H7 (cell line): ENCODE measurements at places on chromosomes 4 and X.

GRCh38 chrX:82087699-82088098, 885.8 kb downstream of the SH3BGRL start:
- no peak for DNase-seq

DNA sequence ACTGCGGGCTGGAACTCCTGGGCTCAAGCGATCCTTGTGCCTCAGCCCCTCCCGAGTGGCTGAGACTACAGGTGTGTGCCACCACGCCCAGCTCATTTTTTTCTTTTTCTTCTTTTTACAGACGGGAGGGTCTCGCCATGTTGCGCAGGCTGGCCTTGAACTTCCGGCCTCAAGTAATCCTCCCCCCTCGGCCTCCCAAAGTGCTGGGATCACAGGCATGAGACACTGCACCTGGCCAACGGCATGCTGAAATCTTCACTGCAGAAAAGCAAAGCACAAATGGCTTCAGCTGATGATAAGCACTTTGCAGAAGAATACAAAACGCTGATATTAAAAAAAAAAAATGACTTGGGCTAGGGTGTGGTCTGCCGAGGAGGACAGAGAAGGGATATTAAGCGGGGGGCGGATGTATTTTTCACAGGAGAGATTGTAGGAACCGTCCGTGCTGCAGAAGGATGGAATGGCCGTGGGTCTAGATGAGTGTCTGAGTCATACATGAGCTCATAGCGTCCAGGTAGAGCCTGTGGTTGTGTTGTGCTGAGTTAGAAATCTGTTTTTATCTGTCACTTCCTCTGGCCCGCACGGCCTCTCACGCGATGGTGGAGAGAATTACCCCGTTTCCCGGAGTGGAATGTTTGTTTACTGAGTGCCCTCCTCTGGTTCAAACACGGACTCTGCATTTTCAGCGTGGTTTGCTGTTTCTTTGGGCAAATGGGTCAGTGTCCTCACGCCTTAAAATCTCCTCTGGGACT, 8.5 kb upstream of the AKAP17A start:
- DNase-seq = no peak

GRCh38 chr4:83323136-83323535, 11.5 kb downstream of the HPSE start:
- no peak for DNase-seq

GRCh38 chr4:29405116-29405515, 1315.1 kb upstream of the PCDH7 start:
- DNase-seq = no peak

DNA sequence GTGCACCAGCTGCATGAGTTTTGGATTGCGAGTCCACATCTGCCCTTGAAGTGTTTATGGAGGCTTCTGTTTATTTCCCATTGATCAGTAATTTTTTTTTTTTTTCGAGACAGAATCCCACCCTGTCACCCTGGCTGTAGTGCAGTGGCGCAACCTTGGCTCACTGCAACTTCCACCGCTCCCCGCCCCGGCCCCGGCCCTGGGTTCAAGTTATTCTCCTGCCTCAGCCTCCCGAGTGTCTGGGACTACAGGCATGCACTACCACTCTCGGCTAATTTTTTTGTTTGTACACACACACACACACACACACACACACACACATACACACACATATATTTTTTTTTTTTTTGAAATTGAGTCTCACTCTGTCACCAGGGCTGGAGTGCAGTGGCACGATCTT, 46.1 kb downstream of the SMAD1 start:
- DNase-seq = no peak

- no peak for DNase-seq
Observed at GRCh38 chr4:76569225-76569624, 134.2 kb downstream of the SHROOM3 start.

GRCh38 chrX:55326985-55327384, 62.3 kb upstream of the PAGE3 start:
- DNase-seq = no peak

DNA sequence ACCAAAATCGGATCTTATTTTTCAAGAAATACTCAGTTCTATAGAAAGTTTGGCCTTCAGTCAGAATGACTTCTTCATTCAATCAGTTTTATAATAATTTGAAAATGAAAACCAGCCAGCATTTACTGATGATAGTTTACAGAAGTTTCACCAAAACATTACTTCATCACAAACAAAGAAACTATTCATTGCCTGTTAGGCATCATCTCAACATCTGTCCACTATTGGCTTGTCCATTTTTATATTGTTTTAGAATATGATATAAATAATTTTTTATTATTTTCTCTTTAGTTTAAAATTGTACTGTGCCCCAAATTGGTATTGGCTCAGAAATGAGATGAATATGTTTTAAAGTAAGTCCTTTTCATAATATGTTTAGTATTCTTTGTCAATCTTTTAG, 38.4 kb downstream of the FAT4 start:
- no peak for DNase-seq

GRCh38 chr4:183171484-183172267, 72.6 kb downstream of the WWC2 start:
- no peak for DNase-seq

DNA sequence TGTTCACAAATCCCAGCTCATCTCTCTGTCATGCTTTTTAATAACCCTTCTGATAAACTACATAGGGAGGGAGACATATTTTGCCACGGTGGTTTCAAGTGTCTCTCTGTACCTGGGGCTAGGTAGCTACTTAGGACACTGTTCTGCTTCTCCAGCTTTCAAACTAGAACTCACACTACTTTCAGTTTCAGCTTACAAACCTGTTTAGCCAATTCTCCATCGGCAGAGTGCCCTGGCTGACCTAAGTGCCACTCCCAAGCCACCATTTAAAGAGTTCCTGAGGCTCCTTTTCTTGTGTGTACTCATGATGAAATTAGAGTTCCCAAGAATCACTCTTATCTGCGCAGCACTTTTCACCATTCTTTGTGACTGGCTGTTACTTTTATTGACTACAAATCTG, 899.2 kb downstream of the FAT4 start:
- DNase-seq = no peak

GRCh38 chr4:72817012-72817411, 248.0 kb upstream of the ADAMTS3 start:
- no peak for DNase-seq
